ENCODE measurements at places on chromosomes 13 and 19.
A peak's percentile ranks its signal among the peaks of the same experiment; 100 is the strongest.

- DNase-seq, result no peak
Observed at GRCh38 chr13:106527826-106528225, 7.6 kb downstream of the EFNB2 start.

DNA sequence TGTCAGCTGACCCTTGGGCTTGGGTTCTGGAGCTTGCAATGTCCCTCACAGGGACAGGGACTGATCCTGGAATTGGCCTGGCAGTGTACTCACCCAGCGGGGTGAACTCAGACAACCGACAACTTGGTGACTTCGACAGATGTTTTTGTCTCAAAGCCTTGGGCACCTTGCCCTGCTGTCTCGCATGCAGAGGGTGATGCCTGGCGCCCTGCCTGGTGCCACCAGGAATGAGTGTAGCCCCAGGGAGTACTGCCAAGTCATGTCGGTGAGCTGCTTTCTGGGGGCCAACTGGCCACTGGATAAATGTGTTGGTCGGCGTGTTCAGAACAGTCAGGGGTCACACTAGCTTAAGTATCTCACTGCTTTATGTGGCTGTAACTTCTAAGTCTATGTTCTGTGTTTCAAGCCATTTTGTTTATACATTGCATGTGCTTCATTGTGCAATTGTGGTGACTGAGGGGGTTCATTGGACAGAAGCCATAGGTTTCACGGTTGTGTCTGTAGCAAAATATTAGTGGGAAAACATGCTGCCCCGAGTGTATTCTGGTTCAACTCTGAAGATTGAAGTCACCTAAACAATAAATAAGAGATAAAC is 96.3 kb upstream of the TNFSF11 start:
- DNase-seq, result no peak

DNA sequence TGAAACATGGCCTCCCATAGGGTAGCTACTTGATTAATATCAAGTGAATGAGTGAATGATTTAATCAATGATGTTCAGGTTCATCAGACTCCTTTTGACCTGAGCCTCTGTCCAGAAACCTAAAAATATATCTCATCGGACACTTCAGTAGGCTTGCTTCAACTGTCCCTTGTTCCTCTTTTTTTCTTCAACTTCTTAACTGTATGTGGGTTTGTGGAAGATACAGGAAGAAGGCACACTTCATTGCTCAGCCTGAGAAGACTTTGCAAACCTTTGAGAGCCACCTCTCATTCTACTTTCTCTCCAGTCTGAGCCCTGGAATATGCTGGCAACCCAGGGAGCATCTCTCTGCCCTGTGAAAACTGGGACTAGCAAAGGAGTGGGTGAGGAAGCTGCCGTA is 557.0 kb downstream of the FGF9 start:
- DNase-seq, result no peak

DNA sequence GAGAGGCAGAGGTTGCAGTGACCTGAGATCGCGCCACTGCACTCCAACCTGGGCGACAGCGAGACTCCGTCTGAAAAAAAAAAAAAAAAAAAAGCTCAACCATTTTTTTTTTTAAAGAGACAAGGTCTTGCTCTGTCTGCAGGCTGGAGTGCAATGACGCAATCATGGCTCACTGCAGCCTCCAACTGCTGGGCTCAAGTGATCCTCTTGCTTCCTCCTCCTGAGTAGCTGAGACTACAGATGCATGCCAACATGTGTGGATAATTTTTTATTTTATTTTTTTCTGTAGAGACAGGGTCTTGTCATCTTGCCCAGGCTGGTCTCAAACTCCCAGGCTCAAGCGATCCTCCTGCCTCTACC is 10.3 kb downstream of the EHD2 start:
- DNase-seq, result no peak

GRCh38 chr19:47497050-47497766 is 13.2 kb upstream of the KPTN start:
- DNase-seq, result no peak

GRCh38 chr13:63696055-63696454 is 2280.4 kb upstream of the PCDH20 start:
- DNase-seq, result no peak

DNA sequence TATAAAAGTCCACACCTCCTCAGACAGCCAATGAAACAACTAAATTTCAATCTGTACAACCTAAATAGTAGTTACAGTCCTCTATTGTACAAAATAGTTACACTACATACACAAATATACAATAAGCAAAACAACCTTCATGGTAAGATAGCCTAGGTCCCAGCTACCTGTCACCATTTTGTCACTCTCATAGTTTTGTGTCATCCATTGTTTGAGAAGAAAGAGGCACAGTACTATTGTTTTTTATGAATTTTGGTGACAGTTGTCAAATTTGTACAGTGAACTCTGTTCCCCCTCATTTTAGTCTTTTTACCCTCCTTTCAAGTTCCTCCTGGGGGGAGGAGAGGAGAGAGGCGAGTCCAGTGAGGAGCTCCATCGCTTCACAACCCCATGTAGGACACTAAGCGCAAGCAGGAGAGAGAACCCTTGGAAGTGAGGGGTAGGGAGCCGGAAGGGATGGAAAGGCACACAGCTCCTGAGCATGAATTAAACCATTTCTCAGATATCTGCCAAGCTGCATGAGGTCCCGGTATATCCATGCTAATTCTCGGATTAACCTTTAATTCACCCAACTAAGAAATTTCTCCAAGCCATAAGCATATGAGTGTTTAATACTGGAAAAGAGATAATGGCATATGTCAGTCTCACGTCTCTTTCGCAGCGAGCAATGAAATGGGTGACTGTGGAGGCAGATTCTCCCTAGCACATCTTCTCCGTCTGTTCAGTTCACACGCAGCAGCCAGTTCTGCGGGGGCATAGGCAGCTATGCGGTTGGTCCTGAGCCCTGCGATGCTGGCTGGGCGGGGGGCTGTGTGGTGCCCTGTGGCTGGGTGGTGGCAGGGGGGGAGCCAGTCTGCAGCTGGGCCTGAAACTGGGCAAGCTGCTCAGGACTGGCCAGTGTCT is 60.5 kb downstream of the SERP2 start:
- no peak for DNase-seq

GRCh38 chr13:50161052-50161451 is 145.8 kb downstream of the KCNRG start:
- no peak for DNase-seq

GRCh38 chr19:13090511-13091231 is 12.0 kb downstream of the LYL1 start:
- DNase-seq, result no peak

DNA sequence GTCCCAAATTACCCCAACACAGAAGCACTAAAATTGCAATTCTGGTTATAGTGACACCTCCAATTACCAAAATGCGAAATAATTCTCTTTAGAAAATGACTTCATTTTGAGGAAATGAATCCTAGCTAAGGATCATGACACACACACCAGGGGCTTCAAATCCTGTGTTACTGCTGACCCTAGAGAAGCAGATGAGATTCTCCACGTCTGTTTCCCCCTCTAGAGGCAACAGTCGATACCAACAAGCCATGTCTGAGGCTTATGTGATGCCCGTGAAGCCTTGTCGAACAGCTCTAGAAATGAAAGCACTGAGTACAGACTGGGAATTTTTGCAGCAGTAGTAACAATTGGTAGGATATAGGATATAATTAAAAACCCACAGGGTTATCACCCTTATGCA is 153.6 kb upstream of the TMTC4 start:
- DNase-seq, result no peak

DNA sequence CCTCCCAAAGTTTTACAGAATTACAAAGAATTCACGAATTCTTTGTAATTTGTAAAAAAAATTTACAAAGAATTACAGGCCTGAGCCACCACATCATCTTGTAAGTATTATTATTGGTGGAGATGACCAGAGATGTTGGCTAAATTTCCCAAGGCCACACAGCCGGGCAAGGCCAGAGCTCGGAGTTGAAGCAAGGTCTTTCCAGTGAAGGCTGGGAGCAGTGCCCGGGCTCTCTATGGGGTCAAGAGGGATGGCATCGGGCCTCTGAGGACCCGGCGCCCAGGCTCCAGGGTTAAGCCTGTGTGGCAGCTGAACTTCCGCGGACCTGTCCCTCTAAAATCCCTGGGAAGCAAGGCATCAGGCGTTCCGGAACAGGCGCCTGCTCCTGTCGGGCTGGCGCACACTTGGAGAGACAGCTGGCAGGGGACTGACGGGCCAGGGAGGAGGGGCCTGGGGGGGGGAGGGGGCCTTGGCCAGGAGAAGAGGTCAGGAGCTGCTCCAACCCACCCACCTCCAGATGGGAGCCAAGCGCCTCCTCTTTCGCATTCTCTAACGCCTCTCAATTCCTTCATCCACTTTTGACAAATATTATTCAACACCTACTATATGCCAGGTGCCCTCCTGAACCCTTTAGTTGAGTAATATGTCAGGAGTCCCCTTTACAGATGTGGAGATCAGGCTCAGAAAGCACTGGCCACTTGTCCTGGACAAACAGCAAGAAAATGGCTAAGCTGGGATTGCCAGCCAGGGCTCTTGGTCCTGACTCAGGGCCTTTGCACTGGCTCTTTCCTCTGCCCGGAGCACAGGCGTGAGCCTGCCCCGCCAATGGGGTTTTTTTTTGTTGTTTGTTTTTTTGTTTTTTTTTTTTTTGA is 36.8 kb upstream of the SEMA6B start:
- no peak for DNase-seq

- DNase-seq, result no peak
Observed at GRCh38 chr13:37475966-37476365, 122.6 kb downstream of the POSTN start.

DNA sequence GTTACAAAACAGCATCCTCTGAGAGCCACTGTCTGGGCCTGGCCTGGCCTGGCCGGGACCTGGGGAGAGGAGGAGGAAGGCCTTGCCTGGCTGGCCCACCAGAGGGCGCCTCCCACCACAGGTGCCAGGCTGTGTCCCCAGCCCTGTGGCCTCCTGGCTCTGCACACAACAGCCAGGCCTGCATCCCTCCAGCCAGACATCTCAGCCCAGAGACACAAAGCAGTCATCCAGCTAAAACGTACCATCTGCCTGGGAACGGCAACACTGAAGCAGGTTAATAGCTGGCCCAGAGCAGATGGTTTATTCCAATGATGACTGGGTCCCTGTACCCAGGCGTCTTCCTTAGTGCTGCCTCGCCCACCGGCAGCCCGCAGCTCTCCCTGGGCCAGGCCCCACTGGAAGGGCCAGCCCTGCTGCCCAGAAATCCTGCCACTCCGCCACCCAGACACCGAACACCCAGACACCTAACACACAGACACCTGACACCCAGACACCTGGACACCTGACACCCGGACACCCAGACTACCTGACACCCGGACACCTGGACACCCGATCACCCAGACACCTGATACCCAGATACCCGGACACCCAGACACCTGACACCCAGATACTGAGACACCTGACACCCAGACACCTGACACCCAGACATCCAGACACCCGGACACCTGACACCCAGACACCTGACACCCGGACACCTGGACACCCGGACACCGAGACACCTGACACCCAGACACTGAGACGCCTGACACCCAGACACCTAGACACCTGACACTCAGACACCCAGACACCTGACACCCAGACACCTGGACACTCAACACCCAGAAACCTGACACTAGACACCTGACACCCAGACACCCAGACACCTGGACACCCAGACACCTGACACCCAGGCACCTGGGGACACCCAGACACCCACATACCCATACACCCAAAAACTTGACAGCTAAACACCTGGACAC is 20.1 kb downstream of the C19orf12 start:
- peak; percentile 58 for DNase-seq

- DNase-seq, result no peak
Observed at GRCh38 chr13:110501188-110501587, 60.3 kb downstream of the RAB20 start.

- no peak for DNase-seq
Observed at GRCh38 chr19:16289594-16289993, 35.0 kb upstream of the KLF2 start.

- DNase-seq, result no peak
Observed at GRCh38 chr19:787536-787935, 9.7 kb upstream of the PTBP1 start.

GRCh38 chr13:77697217-77698103 is at the start of gene SLAIN1:
Gene SLAIN1, plus strand, starts transcription at chr13:77697687. Its CDS starts 227 bp downstream, at chr13:77697914.
- peak; percentile 63 for DNase-seq

DNA sequence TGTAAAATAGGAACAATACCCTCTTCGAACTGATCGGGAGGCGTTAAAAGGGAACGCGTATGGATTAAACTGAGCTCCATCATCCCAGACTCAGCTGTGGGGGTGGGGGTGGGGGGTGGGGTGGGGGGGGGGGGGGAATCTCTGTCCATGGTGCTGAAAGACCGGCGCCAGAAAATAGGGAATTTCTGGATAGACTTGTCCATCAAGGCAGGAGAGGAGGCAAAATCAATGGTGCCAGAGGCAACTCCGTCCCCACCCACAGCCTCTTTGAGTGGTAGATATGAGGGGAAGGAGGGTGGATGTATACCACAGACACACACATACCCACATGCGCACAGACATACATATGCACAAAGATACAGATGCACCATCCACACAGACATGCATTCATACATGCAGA is 37.4 kb downstream of the ZNF787 start:
- no peak for DNase-seq

GRCh38 chr13:101648766-101649487 is 196.5 kb downstream of the ITGBL1 start:
- DNase-seq, result no peak

GRCh38 chr13:39675904-39676303 is 20.4 kb downstream of the COG6 start:
- DNase-seq, result no peak

- DNase-seq, result no peak
Observed at GRCh38 chr19:13209484-13210338, 59.5 kb downstream of the IER2 start.

DNA sequence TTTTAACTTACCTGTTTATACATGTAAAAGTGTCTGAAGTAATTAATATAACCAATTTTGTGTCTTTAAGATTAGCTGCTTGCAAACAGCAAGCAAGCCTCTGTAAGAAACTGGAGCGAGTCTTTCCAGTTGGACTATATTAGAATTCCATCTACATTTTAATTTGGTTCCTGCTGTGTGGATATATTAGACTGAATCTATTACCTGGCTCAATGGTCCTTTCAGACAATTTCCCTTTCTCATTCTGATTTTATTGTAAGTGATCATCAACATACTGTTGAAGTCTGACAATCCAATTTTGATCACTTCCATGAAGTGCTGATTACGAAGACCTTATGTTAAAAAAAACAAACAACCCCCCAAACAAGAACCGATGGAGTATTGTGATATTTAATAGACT is 72.3 kb downstream of the GPC5 start:
- no peak for DNase-seq

DNA sequence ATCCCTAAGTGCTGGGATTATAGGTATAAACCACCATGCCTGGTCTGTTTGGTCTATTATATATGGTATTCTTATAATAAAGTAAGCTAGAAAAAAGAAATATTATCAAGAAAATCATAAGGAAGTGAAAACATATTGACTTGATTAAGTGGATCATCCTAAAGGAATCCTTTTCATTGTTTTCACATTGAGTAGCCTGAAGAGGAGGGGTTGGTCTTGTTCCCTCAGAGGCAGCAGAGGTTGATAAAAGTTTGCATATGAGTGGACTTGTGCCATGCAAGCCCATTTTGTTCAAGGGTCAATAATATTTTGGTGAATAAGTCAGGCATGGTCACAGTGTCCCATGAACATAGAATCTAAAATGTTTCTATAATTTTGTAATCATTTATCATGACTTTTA is 52.7 kb downstream of the ZNF627 start:
- DNase-seq, result no peak
